Activated naive CD8-positive, alpha-beta T cell treated with anti-CD3 and anti-CD28 coated beads, Interleukin-2, amount 10 ng/mL, durations not matched to agents 7 days and 5 days (primary cell): ENCODE measurements at places on chromosomes 7 and 10.

DNA sequence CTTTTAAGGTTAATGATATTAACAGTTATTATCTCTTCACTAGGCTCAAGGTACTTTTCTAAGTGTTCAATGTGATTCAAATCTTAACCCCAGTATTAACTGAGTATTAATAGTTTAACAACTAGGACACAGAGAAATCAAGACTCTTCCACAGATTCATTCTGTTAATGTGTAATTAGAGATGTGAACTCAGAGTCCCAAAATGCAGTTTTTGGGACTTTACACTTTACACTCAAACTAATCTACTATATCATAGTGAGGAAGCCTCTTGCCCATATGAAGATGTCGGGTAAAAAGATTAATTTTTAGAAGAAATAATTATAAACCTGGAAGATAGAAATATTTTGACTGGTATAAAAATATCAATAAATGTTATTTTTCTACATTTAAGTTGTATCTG, 644.5 kb upstream of the LRRTM3 start:
- DNase-seq, result no peak

- no peak for DNase-seq
Measured at GRCh38 chr10:103199488-103199887, 6.4 kb upstream of the NT5C2 start.

DNA sequence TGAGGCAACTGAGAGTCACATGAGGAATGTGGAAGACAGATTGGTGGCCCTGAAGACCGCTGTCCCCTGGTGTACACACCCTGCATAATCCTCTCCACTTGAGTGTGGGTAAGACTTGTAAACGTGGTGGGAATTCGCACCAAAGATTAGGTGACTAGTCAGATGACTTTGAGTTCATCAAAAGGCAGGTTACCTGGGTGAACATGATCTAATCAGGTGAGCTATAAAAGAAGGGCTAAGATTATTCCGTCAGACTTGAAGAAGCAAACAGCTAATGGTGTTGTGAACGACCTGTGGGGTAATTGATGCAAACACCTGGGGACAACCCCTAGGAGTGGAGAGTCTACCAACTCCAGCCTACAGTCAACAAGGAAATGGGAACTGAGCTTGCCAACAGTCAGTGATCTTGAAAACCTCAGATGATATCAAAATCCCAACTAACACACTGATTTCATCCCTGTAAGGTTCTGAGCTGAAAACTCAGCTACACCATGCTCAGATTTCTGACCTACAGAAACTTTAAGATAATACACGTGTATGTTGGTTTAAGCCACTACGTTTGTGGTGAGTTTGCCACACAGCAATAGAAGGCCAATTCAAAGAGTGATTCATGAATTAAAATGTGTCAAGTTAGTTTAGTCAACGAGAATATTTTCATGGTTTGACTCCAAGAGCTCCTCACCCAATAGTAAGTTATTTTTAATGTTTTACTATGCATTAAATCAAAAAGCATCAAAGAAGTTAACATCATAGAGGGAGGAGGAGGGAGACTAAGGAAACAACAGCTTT, 16.7 kb downstream of the PRTFDC1 start:
- DNase-seq, result no peak

- no peak for DNase-seq
Measured at GRCh38 chr7:151676759-151677158, 157.1 kb upstream of the RHEB start.

DNA sequence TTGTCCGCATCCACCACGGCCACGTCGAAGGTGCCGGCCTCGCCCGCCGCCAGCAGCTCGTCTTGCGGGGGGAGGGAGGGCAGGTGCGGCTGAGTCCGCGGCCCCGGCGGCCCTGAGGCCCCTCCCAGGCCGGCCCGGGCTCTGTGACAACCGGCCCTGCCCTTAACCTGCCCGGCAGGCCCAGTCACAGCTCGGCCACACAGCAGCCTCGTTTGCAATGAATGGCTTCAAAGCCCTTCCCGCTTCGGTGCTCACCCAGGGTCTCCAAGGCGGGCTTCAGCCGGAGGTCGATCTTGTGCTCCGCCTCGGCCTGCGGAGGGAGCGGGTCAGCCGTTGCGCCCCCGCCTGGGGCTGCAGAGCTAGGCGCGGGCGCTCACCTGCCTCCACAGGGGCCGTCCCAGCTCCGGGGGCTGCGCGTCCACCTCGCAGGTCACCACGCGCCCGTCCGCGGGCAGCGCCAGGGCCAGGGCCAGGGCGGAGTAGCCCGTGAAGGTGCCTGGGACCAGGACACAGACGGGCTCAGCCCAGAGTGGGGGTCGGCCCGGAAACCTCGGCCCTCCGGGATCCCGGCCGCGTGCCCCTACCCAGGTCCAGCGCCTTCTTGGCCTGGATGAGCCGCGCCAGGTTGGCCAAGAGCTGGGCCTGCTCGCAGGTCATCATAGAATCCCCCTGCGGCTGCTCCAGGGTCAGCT, 928 bp downstream of the COMTD1 start:
- no peak for DNase-seq

DNA sequence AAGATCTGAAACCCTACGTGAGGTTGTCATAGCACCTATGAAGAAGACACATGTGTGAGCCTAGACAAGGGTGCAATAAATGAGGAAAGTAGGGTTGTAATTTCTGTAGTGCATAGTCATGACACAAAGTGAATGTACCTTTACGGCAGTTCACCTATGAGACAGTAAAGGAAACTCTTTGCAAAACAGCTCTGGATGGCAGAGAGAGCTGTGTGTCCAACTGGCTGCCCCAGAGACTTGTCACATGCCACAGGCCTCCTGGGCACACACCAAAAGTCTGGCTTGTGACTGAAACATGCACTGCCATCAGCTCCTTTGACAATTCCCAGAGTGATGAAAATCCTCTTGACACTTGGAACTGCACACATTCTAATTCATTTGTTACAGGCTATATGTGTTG, 90.7 kb upstream of the NAMPT start:
- DNase-seq, result no peak

DNA sequence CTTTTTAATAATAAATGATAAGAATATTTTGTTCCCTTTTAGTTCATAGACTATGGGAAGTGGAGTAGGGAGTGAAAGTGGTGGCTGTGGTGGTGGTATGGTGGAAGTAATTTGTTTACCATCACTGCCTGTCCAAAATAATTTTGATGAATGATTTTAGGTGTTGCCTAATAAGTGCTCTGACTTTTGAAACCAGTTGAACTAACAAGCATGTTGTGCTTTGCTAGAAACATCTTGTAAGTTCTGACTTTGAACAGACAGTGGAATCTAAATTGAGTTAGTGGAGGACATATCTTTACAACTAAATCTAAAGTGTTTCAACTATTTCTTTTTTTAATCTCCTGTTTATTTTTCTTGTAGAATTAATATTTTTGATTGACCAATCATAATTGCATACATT, 49.7 kb downstream of the ZEB1 start:
- no peak for DNase-seq

- no peak for DNase-seq
Measured at GRCh38 chr10:44947371-44948152, 12.0 kb upstream of the RASSF4 start.

DNA sequence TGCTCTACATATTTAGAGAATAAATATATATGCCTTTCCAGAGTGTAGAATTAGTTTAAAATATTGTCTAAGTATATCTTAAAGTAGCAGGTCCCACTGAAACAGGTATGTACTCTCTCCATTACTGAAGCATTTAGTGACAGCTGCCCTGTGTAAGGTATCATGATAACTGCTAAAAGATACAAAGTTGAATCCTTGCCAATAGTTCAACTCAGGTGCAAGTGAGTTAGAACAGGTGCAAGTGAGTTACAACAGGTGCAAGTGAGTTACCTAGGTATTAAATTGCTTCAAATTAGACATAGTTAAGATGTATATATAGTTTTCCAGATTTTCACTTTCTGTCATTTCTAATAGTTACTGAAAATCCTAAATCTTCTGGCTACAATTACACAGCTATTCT, 119.1 kb downstream of the CNOT4 start:
- no peak for DNase-seq
